Stimulated activated CD8-positive, alpha-beta memory T cell treated with anti-CD3 and anti-CD28 coated beads, Interleukin-15, amount 100 ng/mL, for 4 hours (primary cell): ENCODE measurements at places on chromosomes 2 and 18.

GRCh38 chr2:128770143-128771085 lies 451.7 kb upstream of the HS6ST1 start:
- no peak for DNase-seq

GRCh38 chr18:78458356-78458755 lies 521.3 kb upstream of the SALL3 start:
- DNase-seq, result no peak

GRCh38 chr2:22375096-22375495 lies 1009.9 kb upstream of the KLHL29 start:
- DNase-seq, result no peak

GRCh38 chr2:15655123-15655887 lies 63.6 kb downstream of the DDX1 start:
- no peak for DNase-seq

DNA sequence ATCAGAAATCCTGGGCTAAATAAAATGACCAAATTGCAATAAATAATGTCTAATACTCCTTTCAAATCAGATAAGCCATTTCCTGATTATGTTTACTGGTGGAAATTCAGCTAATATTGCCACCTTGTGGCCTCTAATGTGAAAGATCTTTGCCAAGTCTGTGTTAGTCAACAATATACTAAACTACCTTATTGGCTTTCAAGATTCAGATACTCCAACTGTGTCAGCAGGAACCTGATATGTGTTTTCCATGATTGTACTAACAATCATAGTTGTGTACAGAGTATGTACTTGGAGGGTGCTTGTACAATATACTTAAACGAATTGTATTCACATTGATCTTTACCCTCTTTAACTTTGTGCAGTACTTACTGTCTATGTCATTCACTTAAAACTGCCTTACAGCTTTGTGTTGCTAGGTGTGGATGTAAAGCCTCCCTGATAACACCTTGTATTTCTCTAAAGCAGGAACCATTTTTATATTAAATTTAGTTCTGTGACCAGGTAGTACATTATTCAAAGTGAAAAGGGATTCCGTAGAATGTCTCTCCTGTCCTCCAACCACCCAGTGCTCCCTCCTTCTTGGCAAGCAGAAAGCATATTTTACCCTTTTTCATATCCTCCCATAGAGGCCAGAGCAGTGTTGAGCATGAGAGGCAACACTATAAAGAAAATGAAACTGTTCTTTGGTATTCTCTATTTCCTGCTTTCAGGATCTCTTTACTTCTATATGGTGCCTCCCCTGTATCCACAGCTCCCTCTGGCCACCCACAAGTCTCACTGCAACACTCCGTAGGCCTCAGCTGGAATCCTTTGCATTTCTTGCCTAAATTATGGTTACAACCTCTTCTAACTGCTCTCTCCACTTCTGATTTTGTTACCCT lies 75.2 kb upstream of the C2orf15 start:
- no peak for DNase-seq

DNA sequence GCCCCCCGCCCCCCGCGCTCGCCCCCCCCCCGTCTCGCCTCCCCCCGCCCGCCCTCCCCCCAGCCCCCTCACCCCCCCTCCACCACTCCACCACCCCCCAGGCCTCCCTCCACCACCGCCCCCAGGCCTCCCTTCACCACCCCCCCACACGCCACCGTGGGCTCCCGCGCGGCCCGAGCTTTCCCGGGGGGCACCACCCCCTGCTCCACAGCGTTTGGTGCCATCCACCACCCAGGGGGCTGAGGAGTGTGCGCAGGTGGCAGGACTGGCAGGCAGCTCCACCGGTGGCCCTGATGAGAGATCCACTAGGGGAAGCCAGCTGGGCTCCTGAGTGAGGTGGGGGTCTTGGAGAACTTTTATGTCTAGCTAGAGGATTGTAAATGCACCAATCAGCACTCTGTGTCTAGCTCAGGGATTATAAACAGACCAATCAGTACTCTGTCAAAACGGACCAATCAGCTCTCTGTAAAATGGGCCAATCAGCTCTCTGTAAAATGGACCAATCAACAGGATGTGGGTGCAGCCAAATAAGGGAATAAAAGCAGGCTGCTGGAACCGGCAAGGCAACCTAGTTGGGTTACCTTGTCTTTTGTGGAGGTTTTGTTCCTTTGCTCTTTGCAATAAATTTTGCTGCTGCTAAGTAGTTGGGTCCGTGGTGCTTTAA lies 43.0 kb upstream of the ITSN2 start:
- DNase-seq, result no peak

- peak; percentile 27 for DNase-seq
These were observed 141.9 kb downstream of the ANKRD44 start for GRCh38 chr2:197168705-197169104.

DNA sequence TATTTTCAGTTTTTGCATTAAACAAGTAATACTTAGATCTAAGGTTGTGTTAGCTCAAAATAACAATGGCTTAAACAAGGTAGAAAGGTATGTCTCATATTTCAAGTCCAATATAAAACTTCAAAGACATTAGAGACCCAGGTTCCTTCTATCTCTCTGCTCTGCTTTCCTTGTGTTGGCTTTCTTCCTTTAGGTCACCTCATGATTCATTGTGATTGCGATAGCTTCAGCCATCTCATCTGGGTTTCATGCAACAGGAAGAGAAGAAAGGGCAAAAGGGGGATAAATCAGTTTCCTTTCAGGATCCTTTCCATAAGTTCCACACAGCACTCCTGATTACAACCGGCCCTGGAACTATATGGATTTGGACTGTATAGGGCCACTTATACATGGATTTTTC lies 16.0 kb upstream of the TBR1 start:
- DNase-seq, result no peak

- no peak for DNase-seq
These were observed 115.8 kb upstream of the SETBP1 start for GRCh38 chr18:44564922-44565321.

- DNase-seq, result no peak
These were observed 9.1 kb downstream of the RND3 start for GRCh38 chr2:150478200-150478974.

DNA sequence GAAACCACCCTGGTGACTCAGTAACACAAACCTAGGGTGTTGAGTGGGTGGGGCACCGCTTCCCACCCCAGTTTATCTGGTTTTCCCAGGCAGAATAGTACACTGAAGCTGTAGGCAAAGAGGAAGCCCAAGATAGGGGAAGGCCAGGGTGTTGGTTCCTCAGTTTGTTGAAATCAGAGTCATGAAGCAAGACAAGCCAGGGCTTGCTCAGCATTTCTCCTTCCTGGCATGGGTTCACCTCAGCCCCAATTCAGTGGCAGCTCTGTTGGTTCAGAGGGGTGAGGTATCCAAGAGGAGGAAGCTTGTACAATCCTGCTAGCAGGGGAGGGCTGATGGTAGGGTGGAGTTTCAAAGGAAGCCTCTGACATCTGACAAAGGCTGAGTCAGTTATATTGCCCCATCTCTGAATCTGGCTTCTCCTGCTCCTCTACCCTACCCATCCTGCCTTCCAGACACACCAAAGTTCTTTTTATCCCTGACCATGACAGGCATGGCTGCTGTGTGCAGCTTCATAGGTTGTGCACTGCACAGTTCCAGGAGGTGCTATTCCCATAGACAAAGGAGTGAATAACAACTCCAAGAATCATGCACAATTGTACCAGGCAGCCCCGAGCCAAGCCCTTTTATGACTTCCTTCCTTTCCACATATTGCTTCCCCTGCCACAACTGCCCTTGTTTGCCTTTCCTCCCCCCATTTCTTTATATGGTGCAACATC lies 24.9 kb upstream of the RAB10 start:
- DNase-seq, result no peak

DNA sequence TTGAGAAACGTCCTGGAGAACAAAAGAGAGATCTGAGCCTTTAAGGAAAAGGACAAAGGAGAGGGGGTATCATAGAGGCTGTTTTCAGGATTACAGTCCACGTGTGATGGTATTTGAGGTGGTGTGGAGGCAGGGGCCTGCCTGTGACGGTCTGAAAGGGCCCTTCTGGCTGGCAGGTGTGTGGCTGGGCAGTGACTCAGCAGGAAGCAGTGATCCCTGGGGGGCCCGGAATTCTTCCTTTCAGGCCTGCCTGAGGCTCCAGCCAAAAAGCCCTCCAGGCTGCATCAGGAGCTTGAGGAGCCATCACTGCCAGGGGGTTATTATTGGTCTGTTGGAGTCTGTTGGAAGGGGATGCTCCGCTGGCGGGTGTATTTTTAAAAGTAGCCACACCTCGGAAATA lies 97.2 kb upstream of the TMEM18 start:
- no peak for DNase-seq

DNA sequence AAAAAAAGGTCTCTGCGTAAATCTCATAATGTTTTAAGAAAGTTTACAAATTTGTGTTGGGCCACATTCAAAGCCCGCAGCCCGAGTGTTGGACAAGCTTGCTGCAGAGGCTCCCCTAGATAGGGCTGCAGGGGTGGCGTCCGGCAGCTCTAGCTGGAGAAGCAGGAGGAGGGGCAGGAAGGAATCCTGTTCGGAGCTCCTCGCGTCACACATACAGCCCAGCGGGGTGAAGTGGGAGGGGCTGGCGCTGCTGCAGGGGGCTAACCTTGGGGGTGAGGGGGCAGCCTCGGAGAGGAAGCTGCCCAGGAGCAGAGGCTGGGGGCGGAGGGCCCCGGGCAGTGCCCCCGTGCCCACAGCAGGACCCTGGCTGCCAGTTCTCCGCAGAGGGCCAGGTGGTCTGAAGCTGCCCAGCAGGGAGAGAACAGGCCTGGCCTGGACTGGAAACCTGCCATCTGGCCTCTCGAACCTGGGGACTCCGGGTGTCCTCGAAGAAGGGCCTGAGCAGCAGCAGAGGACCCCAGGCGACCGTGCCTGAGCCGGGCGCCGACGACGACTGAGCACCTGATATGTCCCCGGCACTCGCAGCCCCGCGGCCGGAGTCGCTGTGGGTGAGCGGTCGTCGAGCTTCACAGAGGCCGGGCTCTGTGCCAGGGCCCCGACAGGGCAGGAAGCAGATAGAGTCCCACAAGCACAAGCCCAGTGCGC lies 2.6 kb upstream of the GPR35 start:
- no peak for DNase-seq

DNA sequence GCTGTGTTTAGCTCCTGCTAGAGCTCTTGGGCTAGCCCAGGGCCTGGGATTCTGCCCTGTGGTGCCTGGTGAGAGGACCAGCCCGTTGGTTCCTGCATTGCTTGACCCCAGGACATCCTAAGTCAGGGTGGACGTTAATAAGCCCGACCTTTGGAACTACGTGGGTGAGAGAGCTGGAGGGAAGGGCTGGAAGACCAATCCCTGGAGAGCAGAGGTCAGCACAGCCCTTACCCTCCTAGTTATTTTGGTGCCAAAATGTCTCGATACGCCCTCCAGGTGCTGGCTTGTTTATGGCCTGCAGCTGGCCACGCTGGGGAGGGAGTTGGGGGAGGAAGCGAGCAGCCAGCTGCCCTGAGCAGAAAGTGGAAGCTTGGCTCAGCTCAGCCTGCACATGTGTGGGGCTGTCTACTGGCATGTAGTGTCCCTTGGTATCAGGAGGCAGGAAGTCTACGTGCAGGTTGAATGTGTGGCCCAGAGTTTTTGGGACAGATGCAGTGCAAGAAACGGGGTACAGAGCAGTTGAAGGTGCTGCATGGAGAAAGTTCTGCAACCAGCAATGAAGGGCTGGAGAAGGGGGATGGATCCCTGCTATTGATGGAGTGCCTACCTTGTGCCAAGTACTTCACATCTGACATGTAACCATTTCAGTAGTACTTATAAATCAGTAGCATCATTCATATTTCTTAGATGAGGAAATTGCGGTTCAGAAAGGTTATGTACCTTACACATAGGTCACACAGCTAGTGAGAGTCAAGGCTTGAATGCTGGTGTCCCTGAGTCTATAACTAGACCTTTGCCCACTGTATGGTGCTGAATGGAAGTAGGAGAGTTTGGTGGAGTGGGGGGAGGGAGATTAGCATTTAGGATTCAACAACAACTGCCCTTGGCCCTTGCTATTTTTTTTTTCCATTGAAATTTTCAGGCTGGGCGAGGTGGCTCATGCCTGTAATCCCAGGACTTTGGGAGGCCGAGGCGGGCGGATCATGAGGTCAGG lies 5.0 kb upstream of the DGKD start:
- DNase-seq, result no peak

DNA sequence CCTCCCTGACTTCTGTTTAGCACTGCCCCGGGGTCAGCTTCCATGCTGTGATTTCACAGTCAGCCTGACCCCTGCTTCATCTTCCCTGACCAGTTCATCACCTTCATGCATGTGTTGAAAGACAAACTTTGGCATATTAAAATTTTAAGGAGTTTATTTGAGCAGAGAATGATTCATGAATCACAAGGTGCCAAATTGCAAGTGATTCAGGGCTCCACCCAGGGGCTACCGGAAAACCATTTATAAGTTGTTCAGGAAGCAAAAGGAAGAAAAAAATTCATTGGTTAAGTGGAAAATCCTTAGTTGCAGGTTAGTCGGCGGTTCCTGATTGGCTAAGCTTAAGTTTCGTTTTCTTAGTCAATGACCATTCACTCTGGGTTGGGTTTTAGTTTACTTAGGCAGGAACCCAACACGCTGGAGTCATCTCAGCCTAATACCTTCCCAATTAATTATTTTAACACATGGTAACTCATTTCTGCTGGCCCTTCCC lies 10.6 kb downstream of the IL1F10 start:
- DNase-seq, result no peak

DNA sequence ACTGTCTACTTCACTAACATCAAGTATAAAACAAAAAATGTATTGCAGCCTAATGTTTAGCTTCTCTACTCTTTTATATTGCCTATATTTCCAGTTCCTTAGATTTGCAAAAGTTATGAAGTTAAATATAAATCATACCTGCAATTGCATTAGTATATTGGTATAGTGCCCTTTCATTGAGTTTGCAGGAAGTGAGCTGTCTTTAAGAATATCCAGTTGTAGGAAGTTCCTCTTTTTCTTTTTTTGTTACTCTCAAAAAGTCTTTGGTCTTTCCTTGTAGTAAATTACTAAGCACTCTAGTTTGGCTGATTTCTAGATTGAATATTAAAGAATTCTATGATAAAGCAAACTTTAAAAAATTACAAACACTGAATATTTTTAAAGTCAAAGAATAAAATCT lies 71.3 kb upstream of the FN1 start:
- no peak for DNase-seq

- no peak for DNase-seq
These were observed 588.1 kb downstream of the DCDC2C start for GRCh38 chr2:4291430-4291829.

DNA sequence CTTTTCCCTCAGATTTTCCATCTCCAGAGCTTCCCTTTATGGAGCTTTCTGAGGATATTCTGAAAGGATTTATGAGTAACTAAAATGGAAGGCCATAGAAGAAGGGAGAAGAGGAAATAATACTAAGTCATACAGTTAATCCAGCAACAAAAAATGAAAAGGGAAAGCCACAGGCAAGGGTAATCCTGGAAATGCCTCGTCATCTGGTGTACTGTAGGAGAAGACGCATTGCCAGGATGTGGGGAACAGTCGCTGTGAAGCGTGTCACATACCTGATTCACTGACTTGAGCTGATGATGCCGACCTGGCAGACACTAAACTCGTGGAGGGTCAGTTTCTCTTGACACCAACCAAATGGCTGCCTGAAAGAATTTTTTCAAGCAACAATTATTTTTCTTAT lies 34.7 kb upstream of the ALPP start:
- DNase-seq, result no peak

DNA sequence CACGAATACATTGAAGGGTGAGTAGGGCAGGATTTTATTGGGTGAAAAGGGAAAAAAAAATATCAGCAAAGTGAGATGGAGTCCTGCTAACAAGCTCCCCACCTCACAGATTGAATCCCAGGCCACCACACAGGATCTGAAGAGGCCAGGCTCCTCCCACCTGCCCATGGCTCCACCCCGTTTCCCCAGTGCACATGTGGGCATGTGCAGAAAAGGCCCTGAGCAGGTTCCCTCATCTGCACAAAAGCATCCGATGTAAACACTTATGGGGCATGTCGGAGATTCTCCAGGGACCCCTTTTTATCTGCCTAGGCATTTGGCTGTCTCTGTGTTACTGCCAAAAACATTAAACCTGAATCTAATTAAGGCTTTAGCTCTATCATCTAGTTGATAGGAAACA lies 35.2 kb downstream of the SKA1 start:
- DNase-seq, result no peak
